ENCODE measurements at places on chromosomes 5 and 9.

DNA sequence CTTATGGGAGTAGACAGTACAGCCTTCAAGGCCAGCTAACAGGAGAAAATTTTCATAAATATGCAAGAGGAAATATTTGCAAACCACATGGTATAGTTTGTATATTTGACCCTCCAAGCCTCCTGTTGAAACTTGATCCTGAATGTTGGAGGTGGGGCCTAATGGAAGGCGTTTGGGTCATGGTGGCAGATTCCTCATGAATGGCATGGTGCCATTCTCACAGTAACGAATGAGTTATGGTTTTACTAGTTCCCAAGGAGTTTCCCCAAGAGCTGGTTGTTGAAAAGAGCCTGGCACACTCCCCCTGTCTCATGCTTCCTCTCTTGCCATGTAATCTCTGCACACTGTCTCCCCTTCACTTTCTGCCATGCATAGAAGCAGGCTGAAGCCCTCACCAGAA, 3.3 kb upstream of the PAIP1 start:
- DNase-seq: no peak

DNA sequence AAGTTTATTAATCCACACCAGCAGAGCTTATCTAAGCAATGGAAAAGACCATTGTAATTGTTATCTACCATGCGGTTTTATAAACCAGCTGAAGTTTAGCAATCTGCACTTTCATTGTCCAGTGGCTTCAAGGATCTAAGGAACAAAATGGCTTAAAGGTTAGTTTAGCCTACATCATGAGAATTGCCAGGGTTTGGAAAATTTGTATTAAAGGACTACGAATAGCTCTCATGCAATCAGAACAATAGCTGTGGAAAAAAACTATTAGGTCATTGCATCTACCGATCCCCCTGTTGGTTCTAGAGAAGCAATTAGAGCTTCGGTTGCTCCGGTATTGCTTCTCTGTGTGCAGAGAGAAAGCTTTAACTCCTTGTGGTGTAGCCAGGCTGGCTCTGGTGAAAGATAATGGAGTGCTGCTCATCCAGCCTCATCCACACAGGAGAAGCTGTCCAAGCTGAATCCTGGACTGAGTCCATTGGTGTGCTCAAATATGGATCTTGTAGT, 86.3 kb upstream of the SLC12A2 start:
- DNase-seq: no peak

DNA sequence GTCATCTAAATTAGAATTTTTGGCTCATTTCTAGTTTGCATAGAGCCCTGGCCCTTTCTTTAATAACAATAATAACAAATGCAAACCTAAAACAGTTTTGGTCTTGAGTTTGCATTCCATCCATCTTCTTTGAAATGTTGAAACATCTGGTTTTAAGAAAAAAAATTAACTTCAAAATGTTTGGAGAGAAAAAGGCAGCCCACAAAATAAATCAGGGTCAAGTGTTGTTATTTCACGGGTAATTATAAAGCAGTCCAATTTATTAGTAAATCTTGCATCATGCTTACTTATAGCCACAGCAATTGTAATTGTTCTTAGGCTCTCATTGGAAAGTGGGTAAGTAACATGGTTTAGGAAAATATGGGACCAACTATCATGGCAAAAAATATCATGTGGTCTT, 247.0 kb upstream of the MEF2C start:
- DNase-seq: no peak

DNA sequence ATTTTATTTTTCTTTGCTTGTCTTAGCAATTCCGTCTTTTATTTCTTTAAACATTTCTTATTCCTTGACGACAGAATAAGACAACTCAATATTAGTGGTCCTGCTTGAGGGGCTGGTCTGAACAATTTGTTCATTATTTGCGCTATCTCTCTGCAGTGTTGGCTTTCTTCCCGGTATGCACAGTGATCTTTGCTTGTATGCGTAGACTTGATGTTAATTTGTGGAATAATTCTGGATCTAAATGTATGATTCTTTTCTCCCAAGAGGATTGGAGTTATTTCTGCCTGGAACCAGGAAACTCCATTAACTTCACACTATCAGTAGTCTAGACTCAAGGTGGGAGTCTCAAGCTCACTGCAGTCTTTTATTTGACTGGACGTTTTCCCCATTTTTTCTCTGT, 80.4 kb downstream of the KDM4C start:
- DNase-seq: no peak

GRCh38 chr9:28127101-28127500, 553.8 kb upstream of the C9orf72 start:
- no peak for DNase-seq
